ENCODE measurements at places on chromosomes 12 and 14.

DNA sequence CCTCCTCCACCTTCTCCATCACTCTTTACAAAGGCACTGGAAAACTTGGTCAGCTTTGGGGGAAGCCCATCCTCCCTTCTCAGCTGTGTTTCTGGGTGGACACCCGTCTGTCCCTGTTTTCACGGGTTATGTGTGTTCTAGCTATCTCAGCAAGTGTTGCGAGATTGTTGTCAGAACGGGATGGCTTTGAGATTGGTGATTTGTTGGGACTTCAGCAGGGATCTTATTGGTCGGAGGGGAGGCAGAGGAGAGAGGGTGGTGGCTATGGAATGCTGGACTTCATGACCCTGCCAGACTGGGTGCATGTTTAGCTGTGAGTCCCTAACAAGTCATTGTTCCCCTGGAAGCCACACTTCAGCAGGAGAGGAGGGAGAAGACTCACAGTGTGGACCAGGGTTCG, 2.1 kb downstream of the USP5 start:
- no peak for DNase-seq

DNA sequence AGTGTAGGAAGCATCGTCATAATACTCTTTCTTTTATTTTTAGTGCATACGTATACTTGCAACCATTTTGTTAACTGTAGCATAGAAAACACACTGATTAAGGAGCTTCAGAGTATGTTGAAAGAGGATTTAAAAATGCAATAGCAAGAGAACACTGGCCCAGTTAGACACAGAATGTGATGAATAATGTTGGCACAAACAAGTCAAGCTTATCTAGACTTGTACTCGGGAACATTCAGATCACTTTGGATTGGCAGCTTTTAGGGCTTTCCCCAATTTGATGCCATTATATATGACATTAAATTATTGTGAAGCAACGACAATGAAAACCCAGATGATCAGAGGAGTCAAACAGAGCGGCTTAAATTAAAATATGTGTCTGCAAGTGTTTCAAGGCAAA, 468.1 kb downstream of the PRKD1 start:
- DNase-seq: no peak

DNA sequence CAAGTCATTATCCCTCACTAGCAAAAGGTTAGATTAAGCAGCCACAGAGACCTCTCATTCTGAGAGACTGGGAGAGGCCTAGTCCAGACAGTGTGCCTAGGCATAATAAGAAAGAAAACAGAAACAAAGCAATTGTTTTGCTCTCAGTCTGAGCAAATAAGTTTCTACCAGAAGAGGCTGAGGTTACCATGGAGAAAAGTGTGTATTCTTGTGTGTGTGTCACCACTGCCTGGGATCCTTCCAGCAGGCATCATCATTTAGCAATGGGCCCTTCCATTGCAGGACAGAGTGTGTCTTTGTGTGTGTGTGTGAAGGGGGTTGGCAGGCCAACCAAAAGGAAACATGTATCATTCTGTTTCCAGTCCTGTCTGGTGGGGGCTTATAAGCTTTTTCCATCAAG, 3.7 kb downstream of the EFS start:
- DNase-seq: peak; percentile 30

- DNase-seq: no peak
Measured at GRCh38 chr12:104855599-104855998, 102.5 kb downstream of the SLC41A2 start.

DNA sequence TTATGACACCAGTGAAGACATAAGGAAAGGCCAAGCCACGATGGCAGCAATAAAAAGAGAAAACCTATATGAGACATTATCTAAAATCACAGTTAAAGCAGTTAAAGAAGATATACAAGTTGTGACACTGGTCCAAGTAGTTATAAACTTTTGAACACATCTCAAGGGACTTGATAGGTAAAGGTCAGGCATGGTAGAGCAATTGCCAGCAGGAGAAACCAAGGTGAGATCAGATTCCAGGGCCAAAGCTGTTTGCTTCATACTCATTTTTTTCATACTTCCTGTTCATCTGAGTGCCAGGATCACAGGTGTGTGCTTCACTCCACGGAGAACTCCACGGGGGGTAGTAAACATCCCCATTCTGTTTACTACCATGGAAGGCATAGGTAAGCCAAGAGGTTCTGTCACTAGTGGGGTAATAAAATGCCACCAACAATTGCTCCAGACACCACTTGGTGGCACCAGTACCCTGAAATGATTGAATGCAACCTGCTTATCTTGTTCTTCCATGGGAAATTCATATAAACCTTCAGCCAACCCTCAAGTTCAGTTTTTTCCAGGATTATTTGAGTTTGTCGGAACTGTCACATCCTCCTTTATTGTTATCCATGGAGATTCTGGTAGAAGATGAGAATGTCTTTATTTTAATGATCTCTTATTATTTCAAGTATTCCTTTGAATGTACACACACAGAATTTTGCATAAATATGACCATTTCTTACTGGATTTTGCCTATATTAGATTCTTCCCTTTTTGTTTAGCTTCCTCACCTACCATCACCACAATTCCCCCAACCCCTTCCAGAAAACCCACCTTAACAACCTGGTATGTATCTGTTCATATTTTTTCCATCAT, 59.2 kb upstream of the TSPAN8 start:
- DNase-seq: no peak

DNA sequence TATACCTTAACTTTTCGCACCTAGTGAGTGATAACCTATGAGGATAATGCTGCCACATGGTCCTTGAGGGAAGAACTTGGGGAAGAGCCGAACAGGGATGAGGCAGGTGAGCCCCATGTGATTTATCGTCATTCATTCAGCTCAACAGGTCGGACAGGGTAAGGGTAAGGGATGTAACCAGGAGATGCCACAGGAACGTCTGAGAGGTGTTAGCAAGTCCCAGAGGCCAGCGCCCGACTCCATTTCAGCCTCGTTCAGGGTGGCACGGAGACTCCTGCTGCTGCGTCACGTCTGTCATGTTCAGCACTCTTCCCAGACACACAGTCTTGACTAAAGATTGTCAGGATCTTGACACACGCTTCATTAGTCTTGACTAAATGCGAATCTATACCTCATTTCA, 23.4 kb upstream of the TIGAR start:
- DNase-seq: no peak

- no peak for DNase-seq
Measured at GRCh38 chr14:43003845-43004244, 1397.2 kb downstream of the LRFN5 start.

DNA sequence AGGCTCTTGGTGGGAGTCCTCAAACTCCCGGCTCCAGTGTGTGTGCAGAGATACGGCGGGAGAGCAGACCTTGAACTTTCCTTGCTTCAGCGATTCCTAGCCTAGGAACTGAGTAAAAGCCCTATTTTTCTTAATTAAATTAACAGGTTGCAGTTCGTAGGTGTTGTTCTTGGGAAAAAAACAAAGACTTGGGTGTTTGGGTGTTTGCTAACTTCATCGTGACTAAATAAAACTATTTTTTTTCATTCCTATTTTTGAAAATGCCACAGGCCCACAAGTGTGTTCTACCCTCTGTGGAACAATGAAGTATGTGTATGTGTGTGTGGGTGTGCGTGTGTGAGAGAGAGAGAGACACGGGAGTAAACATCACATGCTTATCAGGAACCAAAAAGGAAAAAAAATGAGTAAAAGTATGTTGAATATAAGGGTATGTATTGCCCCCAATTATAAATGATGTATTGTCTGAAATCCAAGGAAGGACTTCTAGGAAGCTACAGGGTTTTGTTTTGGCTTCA, 651 bp downstream of the TMEM117 start:
- no peak for DNase-seq

Measured in amygdala (tissue), 56 donors.